ENCODE measurements at places on chromosomes 11 and 22.

DNA sequence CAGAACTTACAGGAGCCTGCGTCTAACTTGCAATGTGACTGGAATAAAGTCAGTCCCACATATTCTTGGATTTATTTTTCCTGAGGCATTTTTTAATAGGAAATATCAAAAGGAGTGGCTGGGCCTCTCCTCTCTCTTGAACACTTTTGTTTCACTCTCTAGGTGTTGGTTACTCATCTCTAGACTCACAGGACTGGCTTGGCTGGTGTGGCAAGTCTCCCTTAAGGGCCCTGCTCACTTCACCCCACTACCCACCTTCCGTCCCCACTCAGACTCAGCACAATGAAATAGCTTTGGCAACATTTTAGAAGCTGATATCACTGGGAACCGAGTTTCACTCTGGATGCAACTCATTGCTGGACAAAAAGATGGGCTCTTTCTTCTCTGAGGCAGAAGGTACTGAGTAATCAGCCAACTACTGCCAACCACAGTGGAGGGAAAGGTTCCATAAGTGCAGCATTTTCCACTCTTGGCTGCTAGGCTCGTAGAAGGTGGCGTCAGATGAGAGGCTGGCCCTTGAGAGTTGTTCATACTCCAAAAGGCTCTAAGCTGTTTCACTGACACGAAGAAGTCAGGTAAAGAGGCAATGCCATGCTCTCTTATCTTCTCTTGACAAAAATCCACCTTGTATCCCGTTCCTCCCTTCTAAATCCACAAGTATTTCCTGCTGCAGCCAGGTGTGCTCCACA, 390.6 kb downstream of the SOX6 start:
- no peak for DNase-seq

DNA sequence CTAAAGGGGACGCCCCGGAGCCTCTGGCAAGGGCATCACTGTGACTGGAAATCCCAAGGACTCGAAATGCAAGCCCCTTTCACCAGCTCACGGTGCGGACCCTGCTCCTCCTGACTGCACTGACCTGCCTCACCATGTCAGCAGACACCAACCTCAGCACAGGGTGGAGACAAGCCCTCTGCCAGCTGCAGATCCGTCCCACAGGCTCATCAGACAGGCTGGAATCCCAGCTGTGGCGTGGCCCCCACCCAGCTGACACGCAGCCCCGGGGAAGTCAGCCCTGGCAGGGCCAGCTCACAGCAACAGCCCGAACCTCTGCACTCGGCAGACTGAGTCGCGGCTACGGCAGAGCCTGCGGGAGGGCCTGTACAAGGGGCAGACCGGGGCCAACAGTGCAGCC, 36.8 kb downstream of the BRD1 start:
- DNase-seq: no peak

DNA sequence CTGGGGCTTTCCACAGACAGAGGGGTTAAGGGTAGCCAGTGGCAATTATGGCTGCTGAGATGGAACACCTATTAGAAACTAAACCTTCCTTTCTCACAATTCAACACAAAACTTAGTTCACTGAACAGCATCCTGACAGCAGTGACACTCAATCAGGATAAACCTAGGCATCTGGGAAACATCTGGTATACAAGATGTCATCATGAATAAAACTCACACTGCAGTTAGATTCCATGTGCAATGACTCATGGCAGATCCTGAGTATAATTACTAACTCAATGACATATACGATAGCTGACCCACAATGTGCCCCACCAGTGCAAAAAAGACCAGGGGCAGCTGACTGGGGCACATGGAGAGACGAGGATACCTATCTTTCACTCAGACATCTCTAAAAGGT, 17.7 kb downstream of the RBFOX2 start:
- DNase-seq: no peak

DNA sequence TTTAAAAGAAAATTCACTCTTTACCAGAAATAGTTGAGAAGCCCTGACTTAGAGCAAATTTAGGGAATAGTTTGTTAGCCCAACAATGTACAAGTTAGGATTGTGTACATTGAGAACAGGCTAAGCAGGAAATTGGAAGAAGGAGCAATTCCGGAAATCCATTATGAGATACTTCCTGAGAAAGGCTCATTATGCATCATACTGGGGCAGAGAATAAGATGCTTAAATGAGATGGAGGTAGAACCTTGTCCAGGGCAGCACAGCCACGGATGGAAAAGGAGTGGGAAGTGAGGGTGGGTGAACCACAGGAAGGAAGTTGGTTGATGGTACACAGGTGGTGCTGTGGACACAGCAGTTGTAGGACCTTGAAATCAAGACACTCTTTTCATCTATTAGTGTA, 180.2 kb downstream of the PGR start:
- no peak for DNase-seq

DNA sequence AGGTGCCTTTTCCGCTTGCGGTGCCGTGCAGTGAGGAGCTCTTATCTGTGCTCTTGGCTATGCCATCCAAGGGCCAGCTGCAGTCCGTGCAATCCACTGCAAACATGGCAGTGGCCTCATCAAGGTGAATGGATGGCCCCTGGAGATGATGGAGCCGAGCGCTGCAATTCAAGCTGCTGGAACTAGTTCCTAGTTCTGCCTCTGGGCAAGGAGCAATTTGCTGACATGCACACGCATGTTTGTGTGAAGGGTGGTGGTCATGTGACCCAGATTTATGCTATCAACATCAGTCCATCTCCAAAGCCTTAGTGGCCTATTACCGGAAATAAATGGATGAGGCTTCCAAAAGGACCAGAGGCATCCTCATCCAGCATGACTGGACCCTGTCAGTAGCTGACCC, 3.1 kb upstream of the EHD1 start:
- no peak for DNase-seq

DNA sequence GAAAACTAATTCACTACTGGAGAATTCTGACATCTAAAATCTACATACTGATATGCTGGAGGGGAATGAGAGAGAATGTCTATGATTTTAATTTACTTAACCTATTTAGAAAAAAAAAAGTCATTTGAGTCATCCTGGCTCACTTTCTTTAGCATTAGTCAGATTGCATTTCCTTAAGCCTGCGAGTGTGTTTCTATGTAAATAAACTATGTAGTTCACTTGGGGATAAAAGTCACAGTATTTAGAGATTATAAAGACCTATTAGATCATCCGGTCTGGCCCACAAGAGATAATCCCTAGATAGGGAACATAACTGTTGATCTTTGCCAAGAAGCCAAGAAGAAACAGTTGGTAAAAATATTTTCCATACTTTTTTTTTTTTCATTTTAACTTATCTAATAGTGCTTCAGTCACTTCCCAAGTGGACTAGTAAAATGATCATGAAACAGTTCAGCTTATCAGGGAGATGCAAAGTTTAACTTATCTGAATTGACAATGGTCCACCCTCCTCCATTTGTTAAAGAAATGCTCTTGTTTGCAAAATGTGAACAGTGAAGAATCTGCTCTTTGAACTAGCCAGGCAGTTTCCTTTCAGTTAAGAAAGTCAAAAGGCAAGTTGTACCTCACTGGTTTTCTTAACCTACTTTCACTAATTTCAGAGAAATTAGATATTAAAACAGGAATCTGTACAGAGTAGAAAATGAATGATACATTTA, 21.2 kb upstream of the BLID start:
- no peak for DNase-seq

DNA sequence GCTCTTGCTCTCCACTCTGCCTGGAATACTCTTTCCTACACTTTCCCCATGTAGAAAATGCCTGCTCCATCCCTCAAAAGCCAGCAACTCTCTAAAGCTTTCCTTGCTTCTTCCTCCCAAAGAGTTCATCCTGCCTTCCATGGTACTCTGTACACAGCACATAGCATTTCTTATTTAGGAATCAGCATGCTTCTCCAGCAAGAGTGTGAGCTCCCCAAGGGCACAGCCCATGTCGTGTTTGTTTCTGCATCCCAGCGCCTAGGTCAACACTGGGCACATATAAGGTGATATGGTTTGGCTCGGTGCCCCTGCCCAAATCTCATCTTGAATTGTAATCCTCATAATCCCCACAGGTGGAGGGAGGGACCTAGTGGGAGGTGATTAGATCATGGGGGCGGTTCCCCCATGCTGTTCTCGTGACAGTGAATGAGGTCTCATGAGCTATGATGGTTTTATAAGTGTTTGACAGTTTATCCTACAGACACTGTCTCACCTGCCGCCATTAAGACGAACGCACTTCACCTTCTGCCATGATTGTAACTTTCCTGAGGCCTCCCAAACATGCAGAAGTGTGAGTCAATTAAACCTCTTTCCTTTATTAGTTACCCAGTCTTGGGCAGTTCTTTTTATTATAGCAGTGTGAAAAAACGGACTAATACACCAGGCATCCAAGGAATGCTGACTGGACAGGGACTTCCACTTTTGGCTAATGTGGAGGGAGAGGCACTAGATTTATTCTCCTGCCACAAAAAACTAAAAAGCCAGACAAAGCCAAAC, 8.2 kb downstream of the VPS37C start:
- no peak for DNase-seq

DNA sequence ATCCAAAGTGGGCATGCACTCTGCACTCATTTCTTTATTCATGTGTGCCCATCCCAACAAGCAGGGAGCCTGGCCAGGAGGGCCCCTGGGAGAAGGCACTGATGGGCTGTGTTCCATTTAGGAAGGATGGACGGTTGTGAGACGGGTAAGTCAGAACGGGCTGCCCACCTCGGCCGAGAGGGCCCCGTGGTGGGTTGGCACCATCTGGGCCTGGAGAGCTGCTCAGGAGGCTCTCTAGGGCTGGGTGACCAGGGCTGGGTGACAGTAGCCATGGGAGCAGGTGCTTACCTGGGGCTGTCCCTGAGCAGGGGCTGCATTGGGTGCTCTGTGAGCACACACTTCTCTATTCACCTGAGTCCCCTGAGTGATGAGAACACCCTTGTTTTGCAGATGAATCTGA, 129.3 kb upstream of the B3GAT1 start:
- no peak for DNase-seq

DNA sequence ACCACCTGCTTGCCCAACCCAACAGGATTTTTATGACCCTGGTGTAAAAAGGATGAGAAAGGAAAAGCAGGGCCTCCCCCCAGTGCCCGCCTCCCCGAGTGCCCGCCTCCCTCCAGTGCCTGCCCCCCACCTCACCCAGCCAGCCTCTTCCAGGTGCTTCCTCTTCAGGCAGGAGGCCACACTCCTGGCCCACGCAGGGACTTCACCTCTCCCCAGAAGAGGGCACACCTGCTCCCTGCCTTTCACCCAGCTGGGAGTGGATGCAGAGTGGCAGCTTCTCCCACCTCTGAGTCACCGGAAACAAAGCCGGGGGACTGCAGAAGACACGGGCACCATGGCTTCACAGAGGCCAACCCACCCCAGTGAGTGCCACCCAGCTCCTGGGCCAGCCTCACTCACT, 16.1 kb downstream of the CPT1A start:
- no peak for DNase-seq

- no peak for DNase-seq
Observed at GRCh38 chr22:38246692-38247091, 26.1 kb downstream of the TMEM184B start.

DNA sequence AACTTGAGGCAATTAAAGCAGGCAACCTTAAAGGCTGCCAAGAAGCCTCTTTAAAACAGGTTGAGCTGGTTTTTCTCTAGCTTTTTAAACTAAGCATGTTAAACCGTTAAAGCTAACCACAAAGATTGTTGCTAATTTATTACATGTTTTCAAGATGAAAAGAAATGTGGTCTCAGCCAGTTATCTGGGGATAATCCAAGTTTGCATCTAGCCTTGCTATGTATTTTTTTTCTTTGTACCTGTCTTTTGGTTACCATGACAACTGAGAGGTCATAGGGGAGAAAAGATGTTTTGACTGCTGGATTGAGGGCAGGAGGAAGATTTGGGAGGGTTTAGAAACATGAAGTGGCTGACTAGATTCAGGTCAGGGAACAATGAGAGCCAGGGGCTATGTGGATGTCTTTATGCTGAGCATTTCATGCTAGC, 19.2 kb upstream of the PGM2L1 start:
- DNase-seq: no peak

- DNase-seq: no peak
Observed at GRCh38 chr11:94148189-94148588, 19.5 kb downstream of the PANX1 start.

- DNase-seq: no peak
Observed at GRCh38 chr11:130145311-130145812, 14.2 kb upstream of the ST14 start.

GRCh38 chr22:43860831-43861230, 1.5 kb downstream of the SULT4A1 start:
- no peak for DNase-seq

GRCh38 chr11:69487849-69488542, 6.5 kb downstream of the LINC01488 start:
- DNase-seq: no peak

- DNase-seq: no peak
Observed at GRCh38 chr11:128501632-128502549, 85.5 kb downstream of the ETS1 start.

- no peak for DNase-seq
Observed at GRCh38 chr11:32858731-32859130, 29.0 kb downstream of the PRRG4 start.

- no peak for DNase-seq
Observed at GRCh38 chr22:38067028-38067415, 9.8 kb downstream of the PICK1 start.

DNA sequence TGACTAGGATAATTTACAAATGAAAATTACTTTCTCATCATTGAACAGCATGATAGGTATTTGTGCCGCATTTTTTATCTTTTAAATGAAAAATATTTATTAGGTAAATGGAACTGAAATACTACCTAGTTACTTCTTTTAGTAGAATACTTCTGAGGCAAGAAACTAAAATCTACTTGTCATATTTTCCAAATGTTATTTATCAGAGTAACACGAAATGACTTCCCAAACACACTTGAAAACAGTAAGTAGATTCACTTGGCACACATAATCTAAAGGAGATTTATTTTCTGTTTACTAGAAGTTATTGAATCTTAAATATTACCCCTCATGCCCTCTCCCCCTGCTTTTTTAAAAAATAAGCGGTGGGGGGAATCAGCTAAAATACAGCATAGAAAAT, 2.3 kb downstream of the QSER1 start:
- no peak for DNase-seq
